ENCODE measurements at places on chromosomes 13 and 19. TPM values are rescaled to one million over a fixed set of nuclear protein-coding genes. Genes with fewer than 3 reads are reported as not detected.
A peak's percentile ranks its signal among the peaks of the same experiment; 100 is the strongest.

The PALM3 gene
- total RNA-seq, result 0.39 TPM

The ARHGAP45 gene
- 1,130 TPM for total RNA-seq

- DNase-seq, result no peak
Observed at GRCh38 chr13:107138486-107138885, 570.5 kb upstream of the ARGLU1 start.

DNA sequence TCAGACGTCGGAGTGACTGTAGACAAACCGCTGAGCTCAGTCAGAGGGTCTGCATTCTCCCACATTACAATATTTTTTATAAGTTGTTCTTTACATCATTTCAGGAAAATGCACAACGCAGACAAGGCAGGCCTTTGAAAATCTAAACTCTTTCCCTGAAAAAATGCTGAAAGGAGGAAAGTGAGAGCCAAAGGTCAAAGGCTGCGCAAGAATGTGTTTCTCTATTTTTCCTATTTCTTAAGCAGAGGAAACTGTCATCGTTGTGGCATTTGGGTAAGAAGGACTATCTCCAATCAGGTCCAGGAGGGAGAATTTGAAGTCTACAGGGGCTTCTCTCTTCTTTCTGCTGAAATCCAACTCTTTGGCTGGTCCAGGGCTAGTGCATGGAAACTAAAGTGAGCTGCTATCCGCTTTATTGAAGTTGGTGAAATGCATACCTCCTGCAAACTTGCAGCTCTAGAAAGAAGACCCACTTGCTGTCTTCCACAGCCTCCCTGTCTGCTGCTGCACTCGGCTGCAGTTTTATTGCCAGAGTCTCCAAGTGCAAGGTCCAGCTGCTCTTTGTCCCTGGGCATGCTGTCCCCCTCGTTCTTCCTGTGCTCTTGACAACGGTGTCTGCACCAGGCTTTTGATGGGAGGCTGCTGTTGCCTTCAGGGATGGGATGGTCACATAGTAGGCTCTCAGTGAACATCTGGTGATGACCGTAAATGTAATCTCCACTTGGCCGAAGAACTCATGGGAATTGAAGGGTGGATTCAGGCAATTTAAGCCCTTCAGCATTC, 31.2 kb downstream of the ZNF536 start:
- no peak for DNase-seq

The USHBP1 gene
- total RNA-seq, result 0.61 TPM

The ADGRE2 gene
- 0.62 TPM for total RNA-seq

DNA sequence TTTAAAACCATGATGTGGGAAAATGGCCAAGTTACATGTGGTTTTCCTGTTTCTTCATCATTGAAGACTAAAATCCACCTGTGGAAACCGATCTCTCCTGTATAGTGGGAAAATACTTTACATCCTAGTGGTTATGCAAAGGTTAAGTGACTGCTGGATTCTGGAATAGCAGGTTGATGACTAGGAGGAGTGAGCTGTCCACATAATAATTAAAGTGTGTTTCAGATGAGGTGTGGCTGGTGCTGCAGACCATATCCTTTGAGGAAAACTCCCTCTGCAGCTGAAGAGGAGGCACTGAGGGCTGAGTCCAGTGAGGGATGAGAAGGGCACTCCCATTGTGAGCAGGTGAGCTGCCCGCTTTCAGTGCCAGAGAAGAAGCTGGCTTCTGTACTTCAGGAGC, 43.2 kb downstream of the DCLK1 start:
- DNase-seq, result no peak

- DNase-seq, result no peak
Observed at GRCh38 chr13:21625366-21625765, 21.4 kb upstream of the MICU2 start.

The CYP4F12 gene
- total RNA-seq, result 0.16 TPM

The TDRD3 gene
- total RNA-seq, result 24.3 TPM

The RPS28 gene
- total RNA-seq, result 3,317 TPM

- DNase-seq, result no peak
Observed at GRCh38 chr13:83221813-83222241, 660.4 kb downstream of the SLITRK1 start.

- DNase-seq, result peak; percentile 76
Observed at GRCh38 chr19:19170053-19170872, at the start of gene MEF2B. Gene MEF2B (minus strand): TSS chr19:19170263. CDS start chr19:19150735, 19,528 bp downstream.

DNA sequence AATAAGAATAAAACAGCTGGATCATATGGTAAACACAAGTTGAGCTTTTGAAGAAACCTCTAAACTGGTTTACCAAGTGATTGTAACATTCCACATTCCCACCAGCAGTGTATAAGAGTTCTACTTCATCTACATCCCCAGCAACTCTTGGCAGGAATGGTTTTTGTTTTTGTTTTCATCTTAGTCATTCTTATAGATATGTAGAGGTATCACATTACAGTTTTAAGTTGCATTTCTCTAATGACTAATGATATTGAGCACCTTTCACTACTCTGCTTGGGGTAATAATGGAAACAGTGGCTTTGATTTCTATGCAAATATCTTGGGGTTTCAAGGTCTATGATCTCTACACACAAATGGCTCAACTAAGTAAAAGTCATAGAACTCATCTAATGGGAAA, 614.5 kb downstream of the TBC1D4 start:
- DNase-seq, result no peak

DNA sequence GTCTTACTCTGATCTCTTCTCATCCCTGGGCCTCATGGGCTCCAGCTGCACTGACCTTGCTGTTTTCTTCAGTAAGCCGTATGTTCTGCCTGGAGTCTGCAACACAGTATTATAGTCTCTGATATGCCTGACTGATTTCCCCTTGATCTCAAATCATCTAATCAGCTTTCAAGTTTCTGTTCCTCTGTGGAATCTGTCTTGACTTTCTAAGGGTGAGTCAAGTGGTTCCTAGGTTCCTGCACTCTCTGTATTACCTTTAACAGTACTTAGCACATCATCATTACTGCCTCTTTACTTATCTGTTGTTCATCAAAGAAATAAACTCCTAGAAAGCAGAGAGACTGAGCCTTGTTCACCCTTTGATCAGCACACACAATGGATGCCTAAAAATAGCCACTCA, 350.7 kb downstream of the LMO7 start:
- no peak for DNase-seq
